Immature natural killer cell (primary cell): ENCODE measurements at places on chromosomes 12 and 14. TPM values are rescaled to one million over a fixed set of nuclear protein-coding genes. Genes with fewer than 3 reads are reported as not detected.

DNA sequence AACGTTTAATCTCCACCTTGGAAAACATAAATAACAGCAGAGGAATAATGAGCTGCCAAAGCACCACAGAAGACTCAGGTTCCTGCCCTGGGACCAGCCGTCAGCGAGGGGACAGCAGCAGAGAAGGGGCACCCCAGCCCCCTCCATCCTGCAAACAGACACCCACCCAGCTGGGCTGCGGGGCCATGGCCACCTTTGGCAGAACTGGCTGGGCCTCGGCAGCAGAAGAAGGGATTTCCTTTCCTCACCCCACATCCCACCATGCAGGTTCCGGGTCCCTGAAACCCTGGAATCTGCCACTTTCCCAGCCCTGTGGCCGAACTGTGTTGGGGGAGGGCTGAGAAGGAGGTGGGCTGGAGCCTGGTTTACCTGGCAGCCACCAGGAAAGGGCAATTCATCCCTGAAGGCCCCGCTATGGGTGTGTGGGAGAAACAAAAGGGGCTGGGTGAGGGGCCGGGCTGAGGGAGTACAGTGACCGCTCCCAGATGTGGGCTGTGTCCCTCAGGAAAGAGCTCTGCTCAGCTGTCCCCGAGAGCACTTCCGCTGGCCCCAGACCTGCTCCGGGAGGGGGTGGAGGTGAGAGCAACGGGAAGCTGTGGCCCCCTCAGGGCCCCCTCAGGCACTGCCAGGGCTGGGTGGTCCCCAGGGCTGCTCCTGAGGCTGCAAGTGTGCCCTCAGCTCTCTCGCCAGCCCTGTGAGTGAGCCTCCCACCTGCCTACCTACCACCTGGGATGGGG, 3.8 kb downstream of the PGF start:
- DNase-seq: no peak
- H3K4me3 ChIP-seq: no peak overlapping the region
- H3K36me3 ChIP-seq: no peaks in the 10 kb centered on the region
- H3K27ac ChIP-seq: no peak overlapping the region
- H3K4me1 ChIP-seq: peaks cover 7% of the 10 kb centered on the region
- H3K27me3 ChIP-seq: peaks cover 5% of the 10 kb centered on the region

GRCh38 chr14:64758025-64758521, 53.8 kb downstream of the PLEKHG3 start:
- peaks cover 4% of the 10 kb centered on the region for H3K27me3 ChIP-seq
- H3K27ac ChIP-seq: peak overlapping the region; percentile 75
- peaks cover 96% of the 10 kb centered on the region for H3K4me1 ChIP-seq
- DNase-seq: no peak

The KRT6C gene
- not detected for polyA plus RNA-seq

The OR11H7 gene
- polyA plus RNA-seq: not detected

The ACOT6 gene
- polyA plus RNA-seq: 0.19 TPM

The KRT83 gene
- not detected for polyA plus RNA-seq

DNA sequence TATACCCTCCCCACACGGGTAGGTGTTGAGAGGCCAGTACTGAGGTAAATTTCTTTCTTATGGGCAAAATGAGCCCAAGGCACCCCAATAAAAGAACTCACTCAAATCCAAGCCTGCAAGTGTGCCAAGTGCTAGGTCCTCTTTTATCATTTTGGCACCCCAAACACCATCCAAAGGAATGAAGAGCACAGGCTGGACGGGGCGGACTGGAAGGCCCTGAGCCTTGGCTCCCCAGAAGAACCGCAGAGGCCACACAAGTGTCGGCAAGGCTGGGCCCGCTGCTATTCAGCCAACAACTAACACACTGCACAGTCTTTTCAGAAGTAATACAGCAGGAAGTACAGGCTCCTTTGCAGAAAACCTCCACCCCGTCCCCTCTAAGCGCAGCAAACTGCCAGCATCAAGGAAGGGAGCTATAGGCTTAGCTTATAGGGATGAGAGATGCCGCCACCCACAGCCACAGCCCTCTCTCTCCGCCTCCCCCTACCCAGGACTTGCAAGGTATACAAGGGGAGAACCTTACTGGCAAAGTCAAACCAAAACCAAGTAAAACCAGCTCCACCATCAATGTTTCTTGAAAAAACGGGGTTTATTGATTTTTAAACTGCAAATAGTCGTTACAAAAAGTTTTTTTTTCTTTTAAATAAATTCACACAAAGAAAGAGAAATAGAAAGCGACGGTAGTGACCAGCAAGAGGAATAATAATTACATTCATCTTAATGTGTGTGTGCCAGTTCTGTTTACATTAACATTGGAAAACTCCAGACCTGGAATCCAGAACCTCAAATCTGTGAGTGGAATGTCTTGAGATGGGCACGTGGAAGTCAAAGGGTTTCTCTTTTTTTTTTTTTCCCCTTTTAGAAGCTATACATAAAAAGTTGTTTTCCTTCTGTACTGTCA, 5.5 kb downstream of the ZFP36L1 start:
- peak overlapping the region; percentile 79 for H3K4me3 ChIP-seq
- peaks cover 66% of the 10 kb centered on the region for H3K4me1 ChIP-seq
- H3K36me3 ChIP-seq: peaks cover 54% of the 10 kb centered on the region
- peak; percentile 31 for DNase-seq
- peaks cover 8% of the 10 kb centered on the region for H3K27me3 ChIP-seq

- DNase-seq: peak; percentile 33
- no peaks in the 10 kb centered on the region for H3K36me3 ChIP-seq
- peak overlapping the region; percentile 89 for H3K4me3 ChIP-seq
- peak overlapping the region; percentile 95 for H3K27ac ChIP-seq
- H3K27me3 ChIP-seq: peaks cover 30% of the 10 kb centered on the region
These were observed 2.2 kb downstream of the ZBTB1 start for GRCh38 chr14:64506721-64507120.

GRCh38 chr12:3005736-3006135, 46.5 kb downstream of the TEAD4 start:
- no peaks in the 10 kb centered on the region for H3K4me1 ChIP-seq
- no peaks in the 10 kb centered on the region for H3K36me3 ChIP-seq

The OR4N2 gene
- not detected for polyA plus RNA-seq

DNA sequence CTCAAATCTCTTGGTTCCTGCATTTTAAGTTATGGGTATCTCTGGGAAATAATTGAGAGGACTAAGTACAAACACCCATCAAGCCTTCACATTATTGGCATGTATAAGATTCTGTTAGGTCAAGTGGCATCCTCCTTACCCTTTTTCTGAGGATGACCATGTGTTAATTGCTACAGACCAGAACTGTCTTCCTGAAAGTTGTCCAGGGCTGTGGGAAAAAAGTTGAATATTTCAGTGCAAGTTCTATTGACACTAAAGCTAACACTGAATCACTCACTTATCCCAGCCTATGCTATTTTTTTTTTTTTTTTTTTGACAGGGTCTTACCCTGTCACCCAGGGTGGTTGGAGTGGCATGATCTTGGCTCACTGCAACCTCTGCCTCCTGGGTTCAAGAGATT, 130.1 kb upstream of the HIF1A start:
- peaks cover 27% of the 10 kb centered on the region for H3K4me1 ChIP-seq
- H3K27ac ChIP-seq: no peak overlapping the region
- no peak for DNase-seq
- H3K4me3 ChIP-seq: no peak overlapping the region
- H3K36me3 ChIP-seq: peaks cover 2% of the 10 kb centered on the region

- no peak overlapping the region for H3K4me3 ChIP-seq
- no peak for DNase-seq
- H3K27ac ChIP-seq: no peak overlapping the region
These were observed 140.0 kb upstream of the TMCC3 start for GRCh38 chr12:94790370-94790769.

DNA sequence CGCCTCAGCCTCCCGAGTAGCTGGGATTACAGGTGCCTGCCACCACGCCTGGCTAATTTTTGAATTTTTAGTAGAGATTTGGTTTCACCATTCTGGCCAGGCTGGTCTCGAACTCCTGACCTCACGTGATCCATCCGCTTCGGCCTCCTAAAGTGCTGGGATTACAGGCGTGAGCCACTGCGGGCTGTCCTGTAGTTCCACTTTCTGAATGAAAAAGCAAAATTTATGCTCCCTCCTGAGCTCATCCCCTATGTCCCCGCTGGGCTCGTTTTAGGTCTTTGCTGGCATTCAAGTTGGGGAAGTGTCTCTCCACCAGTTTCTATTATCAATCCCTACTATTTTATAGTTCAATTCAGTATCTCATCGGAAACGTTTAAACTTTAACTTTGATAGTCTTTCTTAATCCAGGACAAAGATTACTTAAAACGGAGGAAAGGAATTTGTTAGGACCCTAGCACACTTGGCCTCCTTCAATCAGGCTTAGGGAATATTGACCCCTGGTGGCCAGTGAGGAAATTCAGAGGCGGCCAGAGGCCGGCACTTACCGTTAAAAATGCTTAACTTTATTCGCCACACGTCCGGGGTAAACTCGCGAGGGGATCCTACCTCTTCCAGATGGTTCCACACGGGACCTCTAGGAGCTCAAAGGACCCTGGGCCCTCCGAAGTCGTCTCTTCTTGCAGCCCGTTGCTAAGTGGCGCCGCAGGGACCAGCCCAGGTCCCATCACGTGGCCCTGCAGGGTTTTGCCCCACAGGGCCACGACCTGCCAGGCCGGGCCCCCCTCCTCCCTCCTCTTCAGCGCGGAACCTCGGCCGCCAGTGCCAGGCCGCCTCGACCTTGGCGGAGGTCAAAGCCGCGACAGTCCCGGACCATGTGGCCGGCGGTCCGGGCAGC, 11.4 kb upstream of the DNAL1 start:
- H3K36me3 ChIP-seq: no peaks in the 10 kb centered on the region
- peak overlapping the region; percentile 15 for H3K27ac ChIP-seq
- peak; percentile 65 for DNase-seq
- H3K4me1 ChIP-seq: peaks cover 5% of the 10 kb centered on the region
- H3K4me3 ChIP-seq: peak overlapping the region; percentile 85
- H3K27me3 ChIP-seq: peaks cover 2% of the 10 kb centered on the region

The KLRK1 gene
- 731 TPM for polyA plus RNA-seq

GRCh38 chr12:52296572-52297215, 5.4 kb upstream of the KRT81 start:
- H3K27me3 ChIP-seq: no peaks in the 10 kb centered on the region
- no peak overlapping the region for H3K27ac ChIP-seq

DNA sequence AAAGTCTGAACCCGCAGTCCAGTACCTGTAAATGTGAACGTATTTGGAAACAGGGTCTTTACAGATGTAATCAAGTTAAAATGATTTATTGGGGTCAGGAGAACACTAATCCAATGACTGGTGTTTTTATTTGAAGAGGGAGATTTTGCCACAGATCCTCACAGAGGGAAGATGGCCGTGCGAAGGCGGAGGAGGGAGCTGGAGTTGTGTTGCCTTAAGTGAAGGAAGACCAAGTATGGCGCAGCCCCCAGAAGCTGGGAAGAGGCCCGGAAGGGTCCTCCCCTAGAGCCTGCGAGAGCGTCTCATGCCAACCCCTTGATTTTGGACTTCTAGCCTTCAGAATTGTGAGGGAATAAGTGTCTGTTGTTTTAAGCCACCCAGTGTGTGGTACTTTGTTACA, 102.8 kb upstream of the NUDT4 start:
- H3K36me3 ChIP-seq: no peaks in the 10 kb centered on the region
- no peak for DNase-seq
- H3K4me1 ChIP-seq: no peaks in the 10 kb centered on the region

DNA sequence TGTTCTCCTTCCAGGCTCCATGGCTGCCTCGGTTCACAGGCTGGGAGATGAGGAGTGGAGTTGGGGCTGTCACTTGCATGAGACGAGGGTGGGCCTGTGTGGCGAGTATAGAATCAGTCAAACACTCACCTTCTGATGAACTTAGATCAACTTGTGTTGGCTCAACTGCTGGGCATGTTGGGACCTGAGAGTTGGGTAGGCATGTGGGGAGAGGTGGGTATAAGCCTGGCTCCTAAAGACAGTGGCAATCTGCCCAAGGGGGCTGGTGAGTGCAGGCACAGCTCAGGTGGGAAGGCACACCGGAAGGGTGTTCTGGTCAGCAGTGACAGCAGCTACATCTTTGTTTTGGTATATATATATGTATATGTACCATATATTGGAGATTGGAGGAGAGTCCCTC, 30.1 kb upstream of the TDRD9 start:
- H3K4me1 ChIP-seq: peaks cover 7% of the 10 kb centered on the region
- no peak for DNase-seq
- peaks cover 3% of the 10 kb centered on the region for H3K27me3 ChIP-seq
- H3K36me3 ChIP-seq: no peaks in the 10 kb centered on the region
- H3K27ac ChIP-seq: no peak overlapping the region
- no peak overlapping the region for H3K4me3 ChIP-seq

DNA sequence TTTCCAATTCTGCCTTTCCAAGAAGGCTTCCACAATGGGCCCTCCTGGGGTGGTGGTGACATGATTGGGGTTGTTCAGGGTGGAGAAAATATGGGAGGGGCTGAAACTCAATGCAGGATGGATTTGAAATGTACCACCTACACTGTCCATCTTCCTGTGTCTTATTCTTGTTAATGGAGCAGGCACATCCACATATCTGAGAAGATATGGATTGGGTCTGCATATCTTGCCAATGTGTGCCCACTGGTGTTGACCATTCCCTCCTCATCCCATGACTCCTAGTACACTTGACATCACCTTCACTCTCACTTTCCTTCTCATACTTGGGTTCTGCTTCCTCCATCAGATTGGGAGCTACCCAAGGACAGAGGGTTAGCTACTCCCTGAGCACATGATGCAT, 7.2 kb downstream of the KRT76 start:
- no peaks in the 10 kb centered on the region for H3K4me1 ChIP-seq
- no peaks in the 10 kb centered on the region for H3K36me3 ChIP-seq
- no peak overlapping the region for H3K4me3 ChIP-seq
- H3K27me3 ChIP-seq: peaks cover 5% of the 10 kb centered on the region

DNA sequence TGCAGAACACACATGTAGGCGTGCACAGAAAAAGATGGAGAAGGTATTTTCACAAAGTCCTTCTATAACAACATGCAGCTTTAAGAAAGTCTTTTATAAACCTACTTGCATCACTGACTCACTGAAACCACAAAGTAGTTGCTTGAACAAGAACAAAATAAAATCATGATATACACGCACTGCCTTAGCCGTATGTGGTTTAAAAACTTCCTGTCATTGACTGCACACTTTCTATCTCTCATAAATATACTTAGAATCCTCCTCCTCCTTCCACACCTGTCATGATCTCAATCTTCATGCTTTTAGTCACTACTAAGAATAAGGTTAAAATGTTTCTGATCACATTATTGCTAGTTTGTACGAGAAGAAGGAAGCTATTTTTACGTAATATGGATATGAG, 31.8 kb upstream of the RAD51AP1 start:
- no peaks in the 10 kb centered on the region for H3K27me3 ChIP-seq
- H3K36me3 ChIP-seq: peaks cover 11% of the 10 kb centered on the region
- no peak overlapping the region for H3K4me3 ChIP-seq
- peaks cover 10% of the 10 kb centered on the region for H3K4me1 ChIP-seq
- DNase-seq: no peak

The LTBP2 gene
- polyA plus RNA-seq: 0.66 TPM

The PRIMA1 gene
- polyA plus RNA-seq: not detected

The PTPRR gene
- 7.8 TPM for polyA plus RNA-seq

GRCh38 chr12:2858334-2858733, 1.5 kb upstream of the TEX52 start:
- peaks cover 6% of the 10 kb centered on the region for H3K36me3 ChIP-seq
- H3K27me3 ChIP-seq: peaks cover 2% of the 10 kb centered on the region
- no peaks in the 10 kb centered on the region for H3K4me1 ChIP-seq
- no peak overlapping the region for H3K4me3 ChIP-seq
- no peak for DNase-seq

The ASPG gene
- not detected for polyA plus RNA-seq
